ENCODE measurements at places on chromosomes 12 and 14.

DNA sequence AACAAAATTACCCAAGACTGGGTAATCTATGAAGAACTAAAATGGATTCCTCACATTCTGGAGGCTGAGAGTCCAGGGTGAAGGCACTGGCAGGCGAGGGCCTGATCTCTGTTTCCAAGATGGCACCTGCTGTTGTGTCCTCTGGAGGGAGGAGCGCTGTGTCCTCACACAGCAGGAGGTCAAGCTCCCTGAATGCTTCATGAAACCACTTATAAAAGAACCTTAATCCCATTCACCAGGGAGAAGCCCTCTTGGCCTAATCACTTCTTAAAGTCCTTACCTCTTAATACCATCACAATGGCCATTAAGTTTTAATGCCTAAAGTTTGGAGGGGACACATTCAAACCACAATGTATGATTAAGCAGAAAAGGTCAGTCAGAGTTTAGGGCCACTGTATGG lies 172.4 kb downstream of the EMP1 start:
- no peak for DNase-seq

GRCh38 chr14:102957222-102957621 lies 34.8 kb downstream of the AMN start:
- no peak for DNase-seq

- DNase-seq: no peak
Observed at GRCh38 chr14:31268216-31268615, 60.6 kb upstream of the HECTD1 start.

DNA sequence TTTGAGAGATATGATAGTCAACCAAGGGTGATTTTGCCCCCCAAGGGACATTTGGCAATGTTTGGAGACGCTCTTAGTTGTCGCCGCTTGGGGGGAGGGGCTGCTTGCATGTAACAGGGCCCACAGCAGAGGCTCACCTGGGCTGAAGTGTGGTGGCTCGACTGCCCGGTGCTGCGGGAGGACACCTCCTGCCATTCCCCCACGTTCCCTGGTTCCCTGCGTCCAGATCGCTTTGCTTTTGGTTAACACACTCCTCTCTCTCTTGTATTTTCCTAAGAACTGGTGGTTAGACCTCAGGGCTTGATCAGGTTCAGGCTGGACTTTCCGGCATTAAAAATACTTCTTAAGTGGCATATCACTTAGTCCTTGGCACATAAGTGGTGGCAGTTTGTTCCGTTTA lies 18.9 kb downstream of the PPP2R5C start:
- DNase-seq: no peak

- DNase-seq: no peak
Observed at GRCh38 chr12:127485528-127485927, 781.4 kb upstream of the TMEM132C start.

DNA sequence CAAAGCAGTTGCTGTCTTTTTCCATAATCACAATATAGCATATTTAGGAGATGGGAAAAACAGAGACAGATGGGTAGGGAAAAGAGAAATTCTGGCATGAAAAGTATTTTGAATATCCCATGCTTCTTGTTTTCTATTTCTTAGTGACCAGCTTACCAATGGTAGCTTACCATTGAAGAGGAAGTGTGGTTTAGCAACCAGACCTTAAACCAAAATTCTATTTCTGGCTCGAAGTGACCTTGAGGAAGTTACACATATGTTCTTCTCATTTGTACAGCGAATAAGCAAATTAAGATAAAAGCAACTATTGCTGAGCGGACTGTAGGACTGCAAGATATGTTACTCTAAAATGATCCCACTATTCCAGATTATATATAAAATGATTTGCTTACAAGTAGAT lies 82.9 kb downstream of the FGD4 start:
- no peak for DNase-seq

DNA sequence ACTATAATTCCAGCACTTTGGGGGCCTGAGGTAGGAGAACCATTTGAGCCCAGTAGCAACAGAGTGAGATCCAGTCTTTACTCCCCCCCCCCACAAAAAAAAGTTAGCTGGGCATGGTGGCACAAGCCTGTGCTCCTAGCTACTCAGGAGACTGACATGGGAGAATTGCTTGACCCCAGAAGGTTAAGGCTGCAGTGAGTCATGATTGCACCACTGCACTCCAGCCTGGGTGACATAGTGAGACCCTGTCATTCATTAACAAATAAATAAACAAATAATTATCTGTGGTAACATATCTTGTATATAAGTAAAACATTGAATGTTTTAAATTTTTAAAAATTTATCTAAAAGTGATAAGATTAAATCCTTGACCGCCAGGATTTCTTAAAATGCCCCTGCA lies 4.8 kb downstream of the ENTPD5 start:
- DNase-seq: no peak
